Stimulated activated CD4-positive, alpha-beta T cell treated with anti-CD3 and anti-CD28 coated beads, Interleukin-15, amount 100 ng/mL, for 48 hours (primary cell): ENCODE measurements at places on chromosomes 3 and 15.

- no peak for DNase-seq
Measured at GRCh38 chr3:115699706-115700105, 76.4 kb downstream of the GAP43 start.

- no peak for DNase-seq
Measured at GRCh38 chr3:58321791-58322190, 10.9 kb upstream of the PXK start.

- no peak for DNase-seq
Measured at GRCh38 chr3:143601723-143602484, 246.4 kb downstream of the SLC9A9 start.

DNA sequence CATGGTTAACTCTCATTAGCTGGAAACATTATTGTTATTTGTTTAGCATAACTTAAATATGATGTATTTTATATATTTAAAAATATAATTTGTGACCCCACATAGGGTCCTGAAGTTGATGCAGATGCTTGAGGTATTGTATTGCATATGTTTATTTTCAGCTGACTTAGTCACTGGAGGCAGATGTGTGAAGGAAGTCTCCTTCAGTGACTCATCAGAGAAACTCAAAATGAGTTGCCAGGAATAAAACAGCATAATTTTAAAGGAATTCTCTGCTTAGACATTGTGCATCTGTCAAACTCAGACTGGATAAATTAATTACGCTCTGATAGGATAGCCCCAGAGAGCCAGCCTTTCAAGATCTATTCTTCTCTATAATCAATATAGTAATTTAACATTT lies 7.9 kb upstream of the OR4F6 start:
- no peak for DNase-seq

DNA sequence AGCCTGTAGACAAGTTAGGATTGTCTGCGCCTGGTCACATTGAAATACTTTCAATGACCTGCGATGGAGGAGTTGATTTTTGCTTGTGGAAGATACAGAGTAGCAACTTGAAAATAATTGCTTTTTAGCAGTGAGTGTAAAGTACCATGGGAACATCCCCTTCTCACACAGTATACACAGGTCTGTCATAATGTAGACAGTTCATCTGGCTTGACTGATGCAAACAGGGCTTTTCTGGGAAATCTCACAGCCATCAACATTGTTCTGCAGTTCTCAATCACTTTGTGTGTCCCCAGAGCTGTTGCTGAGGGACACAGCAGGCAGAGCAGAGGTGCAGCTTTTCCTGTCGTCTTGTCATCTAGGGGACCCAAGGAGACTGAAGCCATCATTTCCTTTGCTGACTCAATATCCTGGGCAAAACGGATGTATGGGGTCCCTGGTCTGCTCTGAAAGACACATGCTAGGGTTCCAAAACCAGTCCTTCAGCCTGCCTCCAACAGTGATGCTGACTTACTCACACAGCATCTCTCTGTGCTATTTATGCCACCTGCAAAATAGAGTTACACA lies 5.3 kb upstream of the REC114 start:
- DNase-seq: no peak

DNA sequence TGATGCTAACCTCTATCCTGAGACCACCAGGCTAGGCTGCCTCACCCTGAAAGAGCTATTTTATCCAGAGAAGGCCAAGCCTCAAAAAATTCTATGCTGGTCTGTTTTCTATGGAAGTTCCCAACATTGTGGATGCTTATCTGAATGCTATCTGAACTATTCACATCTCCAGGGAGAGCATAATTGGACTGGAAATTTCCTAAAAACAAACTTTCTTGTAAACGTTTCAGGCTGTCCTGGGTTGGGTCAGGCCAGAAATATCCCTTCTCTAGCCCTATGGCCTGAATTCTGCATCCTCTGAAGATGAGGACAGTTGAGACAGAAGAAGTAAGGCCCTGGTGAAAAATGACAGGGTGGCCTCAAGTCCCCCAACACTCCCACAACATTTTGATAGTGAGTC lies 706.4 kb upstream of the NR2F2 start:
- DNase-seq: no peak

DNA sequence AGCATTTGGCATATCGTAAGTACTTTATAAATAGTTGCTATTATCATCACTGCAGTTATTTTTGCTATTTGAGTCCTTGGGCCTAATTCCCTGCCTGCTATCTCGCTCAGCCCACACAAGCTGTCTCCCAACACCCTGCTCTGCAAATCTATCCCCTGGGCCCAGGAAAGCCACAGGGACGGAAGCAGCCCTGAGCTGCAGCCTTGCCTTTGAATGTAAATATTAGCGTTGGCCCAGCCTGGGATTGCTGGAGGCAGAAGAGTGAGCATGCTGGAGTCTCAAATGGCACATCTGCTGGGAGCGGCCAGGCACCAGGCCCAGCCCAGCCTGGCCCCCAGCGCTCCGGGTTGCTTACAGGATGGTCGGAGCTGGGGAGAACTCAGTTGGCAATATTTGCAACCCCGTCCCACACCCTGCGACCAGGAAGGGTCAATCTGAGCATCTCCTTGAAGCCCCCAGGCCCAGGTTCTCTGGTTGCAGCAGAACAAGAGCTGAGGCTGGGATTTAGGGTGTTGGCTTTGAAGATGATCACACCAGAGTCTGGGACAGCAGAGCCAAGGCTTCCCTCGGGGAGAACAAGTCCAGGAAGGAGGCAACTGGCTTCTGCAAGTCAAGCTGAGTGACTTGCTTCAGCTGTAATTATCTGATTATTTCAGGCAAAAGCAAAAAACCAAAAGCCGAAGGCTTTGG lies 529.6 kb downstream of the SHQ1 start:
- DNase-seq: no peak
